Fibroblast of skin of scalp (primary cell): ENCODE measurements at places on chromosomes 2 and 18.

DNA sequence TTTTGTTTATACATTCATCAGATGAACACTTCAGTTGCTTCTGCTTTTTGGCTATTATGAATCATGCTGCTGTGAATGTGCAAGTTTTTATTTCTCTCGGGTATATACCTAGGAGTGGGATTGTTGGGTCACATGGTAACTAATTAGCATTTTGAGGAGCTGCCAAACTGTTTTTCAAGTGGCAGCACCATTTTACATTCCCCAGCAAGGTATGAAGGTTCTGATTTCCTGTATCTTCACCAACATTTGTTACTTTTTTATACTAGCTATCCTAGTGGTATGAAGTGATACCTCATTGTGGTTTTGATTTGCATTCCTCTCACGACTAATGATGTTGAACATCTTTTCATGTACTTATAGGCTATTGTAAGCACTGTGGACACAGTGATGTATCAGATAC, 53.9 kb downstream of the DYNC1I2 start:
- peak; percentile 19 for DNase-seq

DNA sequence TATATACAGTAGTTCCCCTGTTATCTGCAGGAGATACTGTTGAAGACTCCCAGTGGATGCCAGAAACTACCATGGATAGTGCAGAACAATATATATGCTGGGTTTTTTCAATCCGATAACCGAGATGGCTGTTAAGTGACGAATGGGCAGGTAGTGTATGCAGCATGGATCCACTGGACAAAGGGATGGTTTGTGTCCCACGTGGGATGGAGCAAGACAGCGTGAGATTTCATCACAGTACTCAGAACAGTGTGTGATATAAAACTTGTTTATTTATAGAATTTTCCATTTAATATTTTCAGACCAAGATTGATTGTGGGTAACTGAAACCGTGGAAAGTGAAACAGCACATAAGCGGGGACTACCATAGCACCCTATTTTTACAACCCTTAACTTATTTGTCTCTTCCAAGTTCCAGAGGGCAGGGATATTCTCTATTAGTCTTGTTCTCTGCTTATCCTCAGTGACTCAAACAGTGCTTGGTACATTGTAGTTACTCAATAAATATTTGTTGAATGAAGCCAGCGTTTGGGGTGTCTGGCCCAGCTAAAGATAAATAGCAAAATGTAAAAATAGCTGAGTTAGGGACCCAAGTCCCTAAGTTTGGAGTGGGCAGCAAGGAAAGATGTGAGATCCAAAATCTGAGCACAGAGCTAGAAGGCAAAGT, 50.0 kb downstream of the RHBDD1 start:
- DNase-seq, result no peak

- peak; percentile 60 for DNase-seq
These were observed 291.5 kb upstream of the CCDC68 start for GRCh38 chr18:55250768-55251173.

DNA sequence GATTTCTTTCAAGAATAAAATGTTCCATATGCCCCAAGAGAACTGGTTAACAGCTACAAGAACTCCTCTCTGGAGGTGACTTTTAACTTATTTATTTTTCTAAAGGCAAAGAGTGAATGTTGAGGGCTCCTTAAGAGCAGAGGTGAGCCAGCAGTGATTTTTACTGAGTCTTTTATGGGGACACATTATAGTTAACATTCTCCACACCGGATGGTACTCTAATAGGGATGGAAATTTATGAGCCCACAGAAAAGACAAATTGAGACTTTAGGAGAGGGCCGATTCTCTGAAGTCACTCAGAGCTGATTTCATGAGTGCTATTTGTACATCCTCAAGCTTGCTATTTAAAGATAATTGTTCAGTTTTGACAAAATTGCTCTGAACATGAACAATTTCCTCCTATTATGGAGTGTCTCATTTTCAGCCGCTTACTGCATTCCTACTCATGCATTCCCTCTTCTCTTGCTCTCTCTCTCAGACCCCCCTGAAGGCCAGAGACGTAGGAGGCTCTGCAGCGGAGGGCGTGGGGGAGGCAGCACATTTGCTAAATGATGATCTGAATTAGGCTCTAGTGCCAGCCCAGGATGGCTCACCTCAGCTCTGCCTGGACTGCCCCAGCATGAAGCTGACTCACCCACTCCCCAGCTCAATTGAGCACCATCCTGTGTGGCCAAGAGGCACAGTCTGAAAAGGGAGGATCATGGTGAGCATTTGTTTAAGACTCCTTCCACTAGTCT, 5.9 kb upstream of the RPL37A start:
- DNase-seq, result peak; percentile 92

GRCh38 chr2:32614084-32614483, 13.8 kb upstream of the TTC27 start:
- no peak for DNase-seq

- peak; percentile 36 for DNase-seq
These were observed 88.5 kb downstream of the SH3RF3 start for GRCh38 chr2:109217362-109218086.

DNA sequence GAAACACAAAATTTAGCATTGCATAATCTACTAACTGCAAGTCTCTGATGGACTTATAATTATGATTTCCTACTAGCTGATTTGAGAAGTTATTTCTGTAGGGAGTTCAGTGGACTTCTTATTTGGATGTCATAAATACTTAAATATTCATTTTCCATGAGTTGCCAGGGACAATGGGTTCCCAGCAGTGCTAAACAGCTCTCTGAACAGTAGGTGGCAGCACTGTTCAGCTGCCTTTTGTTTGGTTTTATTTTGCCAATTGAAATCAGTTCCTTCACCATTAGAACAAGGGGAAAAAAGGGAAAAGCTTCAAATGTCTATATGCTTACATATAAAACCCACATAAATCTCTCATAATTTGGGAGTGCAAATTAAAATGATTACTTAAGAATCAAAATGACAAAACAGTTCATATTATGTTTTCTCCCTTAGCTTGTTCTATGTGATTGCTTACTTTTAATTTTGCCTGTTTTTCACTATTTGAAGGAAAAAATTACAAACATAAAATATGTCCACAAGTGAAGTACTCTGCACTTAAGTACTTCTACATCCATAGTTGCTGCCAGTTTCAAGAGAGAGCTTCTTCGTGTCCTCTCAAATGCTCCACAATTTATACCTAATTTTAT, 898.9 kb downstream of the CPS1 start:
- peak; percentile 45 for DNase-seq

GRCh38 chr2:96771796-96772618, 11.3 kb downstream of the CNNM4 start:
- DNase-seq, result no peak

- DNase-seq, result peak; percentile 89
These were observed 45.2 kb downstream of the ACVR1 start for GRCh38 chr2:157830696-157831570.

DNA sequence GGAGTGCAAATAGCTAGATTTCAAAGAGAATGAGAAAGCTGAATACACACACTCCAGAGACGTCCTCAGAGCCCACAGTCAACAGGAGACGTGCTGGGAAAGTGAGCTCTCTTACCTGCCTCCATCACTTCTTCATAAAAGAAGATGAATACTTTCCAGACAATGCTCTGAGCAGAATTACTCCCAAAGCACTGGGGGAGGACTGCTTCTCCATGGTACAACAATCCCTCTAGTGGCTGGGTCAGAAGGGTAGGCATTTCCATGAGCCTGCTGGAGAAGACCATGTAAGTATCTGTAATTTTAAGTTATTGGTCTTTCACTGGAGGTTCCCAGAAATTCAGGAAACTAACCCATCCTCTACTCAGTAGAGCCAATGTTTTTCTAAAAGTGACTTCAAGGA, 190.3 kb downstream of the RBM43 start:
- DNase-seq, result peak; percentile 63
